RKO (cell line): ENCODE measurements at places on chromosomes 13 and 19.
A peak's percentile ranks its signal among the peaks of the same experiment; 100 is the strongest.

DNA sequence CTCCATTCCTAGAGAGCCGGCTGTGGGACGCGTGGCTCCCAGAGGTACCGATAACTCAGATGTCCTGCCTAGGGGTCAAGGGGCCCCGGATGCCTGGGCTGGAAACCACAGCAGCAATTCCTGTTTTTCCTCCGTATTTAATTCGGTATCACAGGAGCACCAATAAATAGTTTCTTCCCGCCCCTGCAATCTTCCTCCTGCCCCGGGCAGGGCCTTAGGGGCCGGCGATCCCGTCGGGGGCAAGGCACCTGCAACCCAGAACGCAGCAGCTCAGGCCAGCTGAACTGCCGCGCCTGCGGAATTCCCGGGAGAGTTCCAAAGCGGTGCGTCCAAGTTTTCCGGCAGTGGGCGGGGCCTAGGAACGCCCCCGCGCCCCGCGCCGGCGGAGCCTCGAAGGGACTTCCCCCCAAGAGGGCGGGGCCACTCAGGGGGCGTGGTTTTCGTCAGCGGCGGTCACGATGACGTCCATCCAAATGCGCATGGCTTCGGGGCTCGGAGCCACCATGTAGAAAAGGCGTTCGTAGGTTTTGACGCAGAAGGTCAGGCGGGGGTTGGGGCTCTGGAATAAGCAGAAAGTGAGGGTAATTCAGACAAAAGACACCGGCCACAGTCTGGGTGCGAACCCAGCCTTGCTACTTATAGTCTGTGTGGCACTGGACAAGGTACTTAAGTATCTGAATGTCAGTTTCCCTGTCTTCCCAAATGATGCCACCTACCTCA, 9.7 kb upstream of the LYPD3 start:
- DNase-seq, result peak; percentile 93

GRCh38 chr13:87779426-87779825, 108.3 kb downstream of the SLITRK5 start:
- DNase-seq, result no peak

DNA sequence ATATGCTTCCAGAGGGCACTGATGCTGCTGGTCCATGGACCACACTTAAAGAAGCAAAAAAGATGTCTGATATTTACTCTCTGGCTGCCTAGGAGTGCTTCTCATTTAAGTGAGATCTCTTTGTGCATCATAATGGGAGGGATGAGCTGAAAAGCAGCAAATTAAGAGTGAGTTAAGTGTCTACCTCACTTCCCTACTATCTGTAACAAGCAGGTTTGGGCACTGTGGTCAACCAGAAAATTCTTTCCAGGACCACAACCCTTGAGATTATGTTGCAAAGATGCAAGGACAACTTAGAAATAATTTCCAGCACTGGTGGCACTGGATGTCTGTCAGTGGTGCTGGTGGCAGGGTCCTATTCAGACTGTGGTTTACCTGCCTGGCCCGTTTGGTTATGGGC, 52.1 kb upstream of the USPL1 start:
- no peak for DNase-seq

- no peak for DNase-seq
Observed at GRCh38 chr19:16433986-16434385, 37.8 kb downstream of the EPS15L1 start.

GRCh38 chr13:98338310-98338709, 161.2 kb upstream of the RNF113B start:
- DNase-seq, result no peak

GRCh38 chr19:1312767-1313694, 27.4 kb downstream of the EFNA2 start:
- DNase-seq, result peak; percentile 65

DNA sequence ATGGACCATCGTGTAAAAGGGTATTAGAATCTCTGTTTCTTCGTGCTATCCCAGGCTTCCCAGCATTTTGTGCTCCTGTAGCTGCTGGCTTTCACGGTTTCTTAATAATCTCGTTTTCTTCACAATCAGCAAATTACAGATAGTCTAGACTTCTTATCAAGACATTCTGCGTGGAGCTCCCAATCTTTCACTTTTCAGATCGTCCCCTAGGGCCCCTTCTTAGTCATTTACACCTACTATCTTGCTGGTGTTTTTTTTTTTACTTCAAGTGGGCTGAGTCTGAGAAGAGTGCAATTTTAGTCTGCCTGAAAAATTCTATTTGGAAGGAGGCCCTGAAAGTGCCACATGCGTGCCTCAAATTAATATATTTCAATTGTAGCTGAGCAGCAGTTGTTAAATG, 275.1 kb downstream of the SHISA2 start:
- no peak for DNase-seq

DNA sequence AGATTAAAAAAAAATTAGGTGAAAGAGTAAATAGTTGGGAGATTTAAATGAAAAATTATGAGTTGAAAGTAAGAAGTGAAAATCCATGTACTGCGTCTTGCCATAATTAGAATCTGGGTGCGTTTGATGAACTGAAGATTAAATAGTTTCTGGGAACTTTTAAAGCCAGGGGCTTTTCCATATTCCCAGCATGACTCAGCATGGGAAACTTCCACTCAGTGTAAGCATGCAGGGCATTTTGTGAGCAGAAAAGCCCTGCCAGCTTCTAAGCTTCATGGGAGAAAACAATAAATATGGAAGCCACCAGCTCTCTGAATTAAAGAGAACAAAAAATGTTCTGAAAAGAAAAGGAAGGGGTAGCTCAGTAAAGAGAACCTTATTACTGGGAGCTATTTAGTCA, 62.0 kb upstream of the EDNRB start:
- no peak for DNase-seq

DNA sequence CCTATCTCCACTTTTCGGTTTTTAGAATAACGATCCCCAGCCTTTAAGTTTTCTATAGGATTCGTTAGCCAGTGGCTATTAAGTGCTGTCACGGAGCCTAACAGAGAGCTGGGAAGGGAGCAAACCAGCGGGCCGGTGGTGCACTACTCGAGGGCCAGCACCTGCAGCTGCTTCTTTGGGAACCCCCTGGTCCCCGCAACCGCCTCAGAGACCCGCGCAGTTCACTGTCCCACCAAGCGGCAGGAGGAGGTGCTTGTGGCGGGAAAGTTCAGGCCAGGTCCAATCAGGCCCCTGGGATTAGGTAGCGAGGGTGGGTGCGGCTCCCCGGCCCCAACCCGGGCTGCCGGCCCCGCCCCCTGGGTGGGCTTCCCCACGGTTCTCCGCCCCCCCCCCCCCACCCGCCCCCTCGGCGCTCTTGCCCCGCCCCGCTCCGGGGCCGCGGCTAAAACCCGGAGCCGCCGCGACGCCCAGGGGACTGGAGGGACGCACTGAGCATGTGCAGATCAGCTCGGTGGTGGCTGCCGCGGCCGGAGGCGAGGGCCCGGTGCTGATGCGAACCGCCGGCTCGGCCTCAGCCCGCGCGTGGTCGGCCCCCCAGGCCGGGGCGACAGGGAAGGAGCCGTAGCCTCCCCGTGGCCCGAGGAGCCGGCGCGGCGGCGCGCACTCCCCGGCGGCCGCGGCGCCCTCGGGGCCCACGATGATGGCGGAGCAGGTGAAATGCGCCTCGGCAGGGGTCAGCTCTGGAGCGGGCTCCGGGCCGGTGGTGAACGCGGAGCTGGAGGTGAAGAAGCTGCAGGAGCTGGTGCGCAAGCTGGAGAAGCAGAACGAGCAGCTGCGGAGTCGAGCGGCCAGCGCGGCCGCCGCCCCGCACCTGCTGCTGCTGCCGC, at the start of gene SLAIN1:
SLAIN1 (plus strand) TSS at position 471 of the 887 bp plus-strand sequence; CDS start at position 698, 227 bp downstream.
- no peak for DNase-seq

DNA sequence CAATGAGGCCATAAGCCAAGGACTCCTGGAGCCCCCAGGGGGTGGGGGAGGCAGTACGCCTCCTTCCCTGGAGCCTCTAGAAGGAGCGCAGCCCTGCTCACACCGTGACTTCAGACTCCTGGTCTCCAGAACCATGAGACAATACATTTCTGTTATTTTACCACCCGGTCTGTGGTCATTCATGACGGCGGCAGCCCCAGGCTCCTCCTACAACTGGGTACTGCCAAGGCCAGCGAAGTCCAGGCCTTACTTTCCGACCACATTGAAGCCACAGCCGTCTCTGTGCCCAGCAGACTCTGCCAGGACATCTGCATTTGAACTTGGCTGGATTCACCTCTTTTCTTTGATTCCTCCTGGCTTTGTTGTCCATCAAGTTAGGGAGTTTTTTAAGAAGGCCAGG, 10.5 kb downstream of the GNG7 start:
- no peak for DNase-seq

DNA sequence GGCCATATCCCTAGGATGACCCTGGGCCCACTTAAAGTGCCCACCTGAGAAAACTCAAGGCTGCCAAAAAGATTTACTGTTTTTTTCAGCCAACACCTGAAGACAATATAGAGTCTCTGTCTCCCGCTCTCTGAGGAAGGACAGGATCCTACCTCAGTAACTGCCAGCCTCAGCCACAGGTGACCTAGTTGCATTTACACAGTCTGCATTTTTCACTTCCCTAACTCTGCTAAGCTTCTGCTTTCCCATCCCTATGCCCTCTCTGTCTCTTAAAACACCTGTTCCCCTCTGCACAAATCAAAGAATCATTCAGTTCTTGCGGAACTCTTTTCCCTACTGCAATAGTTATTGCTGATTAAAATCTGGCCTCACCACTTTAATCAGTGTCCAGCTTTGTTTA, 609.5 kb downstream of the UQCRFS1 start:
- DNase-seq, result no peak

DNA sequence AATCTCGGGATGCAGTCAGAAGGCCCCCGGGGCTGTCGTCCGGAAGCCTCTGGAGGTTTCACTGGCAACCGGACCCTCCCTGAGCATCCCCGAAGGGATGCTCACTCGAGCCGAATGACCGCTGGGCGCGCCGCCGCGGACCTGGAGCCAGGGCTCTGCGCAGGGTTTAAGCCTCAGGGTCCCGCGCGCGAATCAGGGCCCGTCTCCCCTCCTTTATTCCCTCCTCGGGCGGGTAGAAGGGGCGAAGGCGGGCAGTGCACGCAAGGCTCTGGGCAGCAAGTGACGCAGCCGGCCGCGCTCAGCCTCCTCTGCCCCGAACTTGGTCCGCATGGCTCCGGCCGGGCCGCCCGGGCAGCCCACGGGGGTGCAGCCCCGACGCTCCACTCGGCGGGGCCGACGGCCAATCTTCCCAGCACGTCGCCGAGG, 572 bp downstream of the SHISA2 start:
- no peak for DNase-seq

DNA sequence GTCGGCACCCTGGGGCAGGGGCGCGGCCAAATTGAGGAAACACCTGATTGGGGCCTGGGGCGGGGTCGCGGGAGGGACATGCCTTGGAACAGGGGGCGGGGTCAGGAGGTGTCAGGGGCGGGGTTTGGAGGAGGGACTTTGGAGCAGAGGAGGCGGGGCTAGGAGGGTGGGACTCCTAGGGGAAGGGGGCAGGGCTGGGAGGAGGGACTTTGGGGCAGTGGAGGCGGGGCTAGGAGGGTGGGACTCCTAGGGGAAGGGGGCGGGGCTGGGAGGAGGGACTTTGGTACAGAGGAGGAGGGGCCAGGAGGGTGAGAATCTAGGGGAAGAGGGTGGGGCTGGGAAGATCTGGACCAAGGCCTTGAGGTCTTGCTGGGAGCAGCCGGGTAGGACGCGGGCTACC, 21.9 kb downstream of the GRIN2D start:
- peak; percentile 77 for DNase-seq
